Activated T-cell treated with anti-CD3 and anti-CD28 coated beads, Interleukin-2, amount 50 U/mL, for 1 hour (primary cell): ENCODE measurements at places on chromosomes 3 and 15.

- no peak for DNase-seq
Observed at GRCh38 chr15:48469271-48469670, 138.0 kb downstream of the DUT start.

GRCh38 chr3:74173090-74173489 lies 441.4 kb downstream of the CNTN3 start:
- DNase-seq, result no peak

DNA sequence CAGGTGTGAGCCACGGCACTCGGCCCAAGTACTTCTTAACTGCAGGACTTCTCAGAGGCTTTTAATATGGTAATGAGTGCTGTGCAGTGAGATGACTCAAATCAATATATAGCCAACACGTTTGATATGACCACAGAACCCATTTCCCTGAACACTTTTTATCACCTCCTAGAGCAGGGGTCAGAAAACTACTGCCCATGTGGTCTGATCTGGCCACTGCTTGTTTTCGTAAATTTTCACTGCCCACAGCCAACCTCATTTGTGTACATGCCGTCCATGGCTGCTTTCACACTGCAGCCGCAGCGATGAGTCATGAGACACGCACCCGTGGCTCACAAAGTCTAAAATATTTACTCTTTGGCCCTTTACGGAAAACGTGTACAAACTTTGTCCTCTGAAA lies 179.2 kb downstream of the RORA start:
- DNase-seq, result no peak

GRCh38 chr3:186901135-186901734 lies 29.1 kb upstream of the ST6GAL1 start:
- DNase-seq, result no peak

DNA sequence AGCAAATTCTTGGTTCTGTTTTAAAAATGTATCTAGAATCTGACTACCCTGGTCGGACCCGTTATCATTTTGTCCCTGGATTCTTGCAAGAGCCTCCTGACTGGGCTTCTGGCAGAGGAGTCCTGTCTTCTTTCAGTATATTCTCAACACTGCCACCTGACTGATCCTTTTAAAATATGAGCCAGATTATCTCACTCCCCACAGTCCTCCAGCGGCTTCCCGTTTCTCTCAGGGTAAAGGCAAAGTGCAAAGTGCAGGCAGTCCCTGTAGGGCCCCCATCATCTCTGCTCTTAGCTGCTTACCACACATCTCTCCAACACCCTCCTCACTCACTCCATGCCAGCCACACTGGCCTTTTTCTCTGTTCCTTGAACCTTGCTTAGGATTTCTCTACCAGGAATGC lies 28.4 kb downstream of the CRTC3 start:
- no peak for DNase-seq
